ENCODE measurements at places on chromosomes 7 and 10. TPM values are rescaled to one million over a fixed set of nuclear protein-coding genes. Genes with fewer than 3 reads are reported as not detected.

- no peak for DNase-seq
These were observed 284.2 kb downstream of the HPSE2 start for GRCh38 chr10:98951269-98952000.

- DNase-seq = no peak
These were observed 87.2 kb upstream of the HPS1 start for GRCh38 chr10:98533746-98534445.

- DNase-seq = no peak
These were observed 51.4 kb downstream of the DNMBP start for GRCh38 chr10:99958302-99958701.

DNA sequence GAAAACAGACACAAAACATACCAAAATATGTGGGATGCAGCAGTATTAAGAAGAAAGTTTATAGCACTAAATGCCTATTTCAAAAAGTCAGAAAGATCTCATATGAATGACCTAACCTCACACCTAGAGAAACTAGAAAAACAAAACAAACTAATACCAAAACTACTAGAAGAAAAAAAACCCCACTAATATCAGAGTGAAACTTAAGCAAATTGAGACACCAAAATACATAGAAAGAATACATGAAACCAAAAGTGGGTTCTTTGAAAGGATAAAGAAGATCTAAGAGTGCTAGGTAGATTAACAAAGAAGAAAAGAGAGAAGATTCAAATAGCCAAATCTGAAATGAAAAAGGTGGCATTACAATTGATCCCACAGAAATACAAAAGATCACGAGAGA is 494.1 kb downstream of the SH2D4B start:
- no peak for DNase-seq

DNA sequence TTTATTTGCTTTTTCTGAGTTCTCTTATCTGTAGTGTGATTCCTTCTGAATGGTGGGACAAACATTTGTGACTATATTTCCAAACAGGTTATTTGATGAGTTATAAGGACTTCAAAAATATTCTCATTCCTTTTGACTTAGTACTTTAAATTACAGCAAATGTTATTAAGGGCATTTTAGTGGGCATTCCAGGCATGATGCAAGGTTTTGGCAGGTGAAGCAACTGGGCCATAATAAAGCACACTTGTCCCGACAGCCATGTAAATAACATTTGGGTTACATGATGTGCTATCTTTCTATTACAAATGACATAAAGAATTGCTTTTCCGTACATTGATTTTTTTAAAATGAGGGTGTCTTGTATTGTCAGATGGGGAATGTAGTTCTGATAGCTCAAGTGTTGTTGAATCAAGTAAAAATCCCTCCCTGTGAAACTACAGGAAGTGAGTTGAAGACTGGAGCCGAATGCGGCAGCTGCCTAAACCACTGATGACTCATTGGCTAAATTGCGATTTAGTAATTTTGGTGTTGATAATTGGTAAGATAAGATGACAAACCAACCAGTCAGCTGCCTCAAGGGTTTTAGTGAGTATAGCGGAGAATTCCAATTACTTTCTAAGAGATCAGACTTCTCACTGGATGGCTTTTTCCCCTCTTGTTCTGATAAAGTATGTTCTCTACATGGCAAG is 231.3 kb upstream of the NPY start:
- peak; percentile 55 for DNase-seq

GRCh38 chr7:153808117-153808516 is 244.1 kb upstream of the DPP6 start:
- no peak for DNase-seq

DNA sequence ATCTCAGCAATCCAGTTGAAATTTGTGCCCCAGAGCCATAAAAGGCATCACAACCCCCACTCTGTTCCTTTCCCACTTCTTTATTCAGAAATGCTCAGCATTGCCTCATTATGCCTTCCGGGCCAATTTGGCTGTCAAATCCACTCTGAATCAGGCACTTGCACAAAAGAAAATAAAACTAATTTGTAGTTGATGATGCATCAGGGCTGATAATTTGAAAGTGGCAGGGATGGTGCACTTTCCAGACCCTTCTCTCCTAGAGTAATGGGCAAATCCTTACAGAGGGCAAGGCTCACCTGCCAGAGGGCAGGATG is 147.9 kb upstream of the PDE1C start:
- no peak for DNase-seq

GRCh38 chr7:387132-388022 is 97.4 kb downstream of the FOXL3 start:
- DNase-seq = no peak

DNA sequence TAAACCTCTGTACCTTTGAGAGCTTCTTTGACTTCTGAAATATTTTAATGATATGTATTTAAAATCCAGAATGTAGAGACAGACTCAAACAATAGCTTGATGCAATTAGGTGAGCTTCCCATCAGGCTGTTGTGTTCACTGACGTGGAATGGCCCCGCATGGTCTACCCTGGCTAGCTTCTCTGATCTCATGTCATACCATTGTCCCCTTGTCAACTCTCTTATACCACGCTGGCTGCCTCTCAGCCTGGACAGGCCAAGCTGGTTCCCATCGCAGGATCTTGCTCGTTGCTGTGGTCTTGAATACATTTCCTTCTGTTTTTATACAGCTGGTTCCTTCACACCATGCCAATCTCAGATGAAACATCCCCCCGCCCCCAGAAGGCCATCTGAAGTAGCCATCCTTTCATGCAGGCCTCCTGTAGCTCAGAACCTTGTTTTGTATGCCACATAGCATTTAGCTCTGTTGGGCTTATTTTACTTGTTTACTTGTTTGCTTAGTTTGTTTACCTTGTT is 84.2 kb downstream of the FANK1 start:
- no peak for DNase-seq

DNA sequence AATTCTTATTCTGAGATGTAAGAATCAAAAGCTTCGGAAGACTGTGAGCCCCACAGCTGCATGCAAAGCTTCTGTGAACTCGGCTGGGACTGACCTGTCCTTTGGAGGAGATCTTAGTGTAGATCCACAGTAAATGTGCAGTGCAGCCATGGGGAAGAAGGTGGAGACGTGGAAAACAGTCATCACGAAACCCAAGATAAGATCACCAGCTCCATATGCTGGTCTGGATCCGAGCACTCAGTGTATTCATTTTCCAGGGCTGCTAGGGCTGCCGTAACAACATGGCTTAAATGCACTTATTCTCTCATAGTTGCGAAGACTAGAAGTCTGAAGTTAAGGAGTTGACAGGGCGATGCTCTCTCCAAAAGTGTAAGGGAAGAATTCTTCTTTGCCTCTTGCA is 143.0 kb upstream of the TCF7L2 start:
- no peak for DNase-seq

GRCh38 chr10:76185471-76186301 is 754.3 kb downstream of the LRMDA start:
- no peak for DNase-seq

DNA sequence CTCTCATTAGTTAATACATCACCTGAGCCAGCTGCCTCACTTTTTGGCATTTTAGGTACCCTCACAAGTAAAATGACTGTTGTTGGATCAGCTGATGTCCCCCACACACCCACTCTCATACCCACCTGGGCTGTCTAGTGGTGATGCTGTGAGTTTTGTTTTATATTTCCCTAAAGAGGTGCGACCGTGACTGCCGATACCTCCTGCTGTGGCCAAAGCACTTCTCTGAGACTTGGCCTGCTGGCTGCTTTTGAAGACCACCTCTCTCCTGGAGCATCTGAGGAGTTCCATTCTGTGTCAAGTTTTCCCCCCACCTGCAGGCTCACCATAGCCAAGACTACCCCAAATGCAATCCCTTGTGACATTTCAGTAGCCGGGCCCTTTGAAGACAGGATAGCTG is 6.4 kb upstream of the ACSL5 start:
- DNase-seq = no peak

- no peak for DNase-seq
These were observed 33.6 kb downstream of the JMJD1C start for GRCh38 chr10:63431962-63432797.

GRCh38 chr10:30215141-30215540 is 133.9 kb downstream of the MTPAP start:
- peak; percentile 6 for DNase-seq

DNA sequence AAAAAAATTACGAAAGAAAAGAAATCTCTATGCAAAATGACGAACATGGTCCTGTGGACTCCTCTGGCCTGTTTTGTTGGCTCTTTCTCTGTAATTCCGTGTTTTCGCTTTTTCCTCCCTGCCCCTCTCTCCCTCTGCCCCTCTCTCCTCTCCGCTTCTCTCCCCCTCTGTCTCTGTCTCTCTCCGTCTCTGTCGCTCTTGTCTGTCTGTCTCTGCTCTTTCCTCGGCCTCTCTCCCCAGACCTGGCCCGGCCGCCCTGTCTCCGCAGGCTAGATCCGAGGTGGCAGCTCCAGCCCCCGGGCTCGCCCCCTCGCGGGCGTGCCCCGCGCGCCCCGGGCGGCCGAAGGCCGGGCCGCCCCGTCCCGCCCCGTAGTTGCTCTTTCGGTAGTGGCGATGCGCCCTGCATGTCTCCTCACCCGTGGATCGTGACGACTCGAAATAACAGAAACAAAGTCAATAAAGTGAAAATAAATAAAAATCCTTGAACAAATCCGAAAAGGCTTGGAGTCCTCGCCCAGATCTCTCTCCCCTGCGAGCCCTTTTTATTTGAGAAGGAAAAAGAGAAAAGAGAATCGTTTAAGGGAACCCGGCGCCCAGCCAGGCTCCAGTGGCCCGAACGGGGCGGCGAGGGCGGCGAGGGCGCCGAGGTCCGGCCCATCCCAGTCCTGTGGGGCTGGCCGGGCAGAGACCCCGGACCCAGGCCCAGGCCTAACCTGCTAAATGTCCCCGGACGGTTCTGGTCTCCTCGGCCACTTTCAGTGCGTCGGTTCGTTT is 83.5 kb upstream of the SLF2 start:
- no peak for DNase-seq

DNA sequence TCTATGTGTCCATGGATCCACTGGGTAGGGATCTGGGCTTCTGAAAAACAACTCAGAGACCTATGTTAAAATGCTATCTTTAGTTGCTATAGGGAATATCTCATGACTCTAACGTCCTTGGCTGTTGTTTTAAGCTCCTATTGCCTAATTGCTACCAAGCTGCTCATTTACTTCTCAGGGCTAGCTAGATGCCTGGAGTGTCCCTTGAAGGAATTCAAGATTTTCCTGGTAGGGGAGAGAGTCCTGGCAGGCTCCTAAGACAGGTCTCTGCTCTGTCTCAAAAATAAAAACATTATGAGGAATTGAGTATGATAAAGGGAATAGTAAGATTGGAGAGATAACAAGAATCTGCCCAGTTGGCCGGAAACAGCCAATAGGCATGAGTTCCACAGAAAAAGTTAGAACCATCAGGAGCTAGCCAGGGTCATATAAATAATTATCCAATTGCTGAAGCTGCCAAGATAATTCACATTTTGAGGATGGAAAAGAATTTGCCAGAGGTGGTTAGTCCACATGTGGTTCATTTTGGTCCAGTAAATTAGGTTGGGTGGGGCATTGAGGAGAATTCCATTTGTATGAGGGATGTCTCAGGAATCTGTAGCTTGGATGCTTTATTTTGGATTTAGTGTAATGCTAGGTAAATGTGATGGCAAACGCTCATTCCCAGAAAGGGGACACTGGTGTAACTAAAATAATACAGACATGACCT is 362.7 kb upstream of the VSTM2A start:
- no peak for DNase-seq

SLC13A1 gene
- total RNA-seq = not detected

DOCK4 gene
- total RNA-seq = 0.30 TPM

THSD7A gene
- not detected for total RNA-seq

ZNF736 gene
- 1.2 TPM for total RNA-seq

CLDN4 gene
- not detected for total RNA-seq

IKZF1 gene
- total RNA-seq = not detected

ZNF722 gene
- total RNA-seq = not detected

HTR7 gene
- total RNA-seq = 6.4 TPM

All from MG63 (cell line).